SK-N-DZ (cell line): ENCODE measurements at places on chromosomes 16 and 17.
A peak's percentile ranks its signal among the peaks of the same experiment; 100 is the strongest.

DNA sequence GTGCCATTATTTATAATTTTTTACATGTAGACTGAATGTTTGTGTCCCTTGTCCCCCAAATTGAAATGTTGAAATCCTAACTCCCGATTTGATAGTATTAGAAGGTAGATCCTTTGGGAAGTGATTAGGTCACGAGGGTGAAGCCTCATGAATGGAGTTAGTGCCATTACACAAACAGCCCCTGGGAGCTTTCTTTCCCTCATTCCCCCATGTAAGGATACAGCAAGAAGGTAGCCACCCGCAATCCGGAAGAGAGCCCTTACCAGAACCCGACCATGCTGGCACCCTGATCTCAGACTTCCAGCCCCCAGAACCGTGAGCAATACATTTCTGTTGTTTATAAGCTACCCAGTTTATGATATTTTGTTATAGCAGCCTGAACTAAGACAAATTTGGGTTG is 143.2 kb downstream of the NPIPB5 start:
- no peak for DNase-seq

DNA sequence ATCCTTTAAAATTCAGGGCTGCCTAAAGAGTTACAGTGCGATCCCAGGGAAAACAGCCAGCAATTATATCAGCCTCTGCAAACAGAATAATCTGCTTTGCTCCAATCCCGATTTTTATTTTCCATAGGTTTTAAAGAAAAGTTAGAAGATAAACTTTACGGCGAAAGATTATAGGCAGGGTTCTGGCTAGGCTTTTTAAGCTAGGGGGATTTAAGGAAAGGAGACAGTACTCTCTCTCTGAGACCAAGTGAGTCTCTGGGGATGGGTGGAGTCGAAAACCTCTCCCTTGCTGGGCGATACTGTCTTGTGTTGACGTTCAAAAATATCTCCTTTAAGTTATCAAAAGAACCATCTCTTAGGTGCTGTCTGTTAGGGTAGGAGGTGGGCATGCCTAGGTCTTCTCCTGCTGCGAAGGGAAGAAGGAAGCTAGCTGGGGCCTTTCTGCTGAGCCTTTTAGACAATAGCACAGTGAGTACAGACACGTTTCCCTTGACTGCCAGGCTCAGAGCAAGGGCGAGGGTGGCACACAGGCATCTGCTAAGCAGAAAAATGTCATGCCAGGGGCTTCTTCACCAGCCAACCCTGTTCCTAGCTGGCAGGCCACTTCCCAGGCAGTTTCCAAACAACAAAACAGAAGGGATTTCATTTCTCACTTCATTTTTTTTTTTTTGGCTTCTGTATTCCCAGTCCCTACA is 167.9 kb upstream of the MAF start:
- no peak for DNase-seq

GRCh38 chr16:31134091-31134571 is 1.4 kb downstream of the PRSS8 start:
- DNase-seq, result no peak

DNA sequence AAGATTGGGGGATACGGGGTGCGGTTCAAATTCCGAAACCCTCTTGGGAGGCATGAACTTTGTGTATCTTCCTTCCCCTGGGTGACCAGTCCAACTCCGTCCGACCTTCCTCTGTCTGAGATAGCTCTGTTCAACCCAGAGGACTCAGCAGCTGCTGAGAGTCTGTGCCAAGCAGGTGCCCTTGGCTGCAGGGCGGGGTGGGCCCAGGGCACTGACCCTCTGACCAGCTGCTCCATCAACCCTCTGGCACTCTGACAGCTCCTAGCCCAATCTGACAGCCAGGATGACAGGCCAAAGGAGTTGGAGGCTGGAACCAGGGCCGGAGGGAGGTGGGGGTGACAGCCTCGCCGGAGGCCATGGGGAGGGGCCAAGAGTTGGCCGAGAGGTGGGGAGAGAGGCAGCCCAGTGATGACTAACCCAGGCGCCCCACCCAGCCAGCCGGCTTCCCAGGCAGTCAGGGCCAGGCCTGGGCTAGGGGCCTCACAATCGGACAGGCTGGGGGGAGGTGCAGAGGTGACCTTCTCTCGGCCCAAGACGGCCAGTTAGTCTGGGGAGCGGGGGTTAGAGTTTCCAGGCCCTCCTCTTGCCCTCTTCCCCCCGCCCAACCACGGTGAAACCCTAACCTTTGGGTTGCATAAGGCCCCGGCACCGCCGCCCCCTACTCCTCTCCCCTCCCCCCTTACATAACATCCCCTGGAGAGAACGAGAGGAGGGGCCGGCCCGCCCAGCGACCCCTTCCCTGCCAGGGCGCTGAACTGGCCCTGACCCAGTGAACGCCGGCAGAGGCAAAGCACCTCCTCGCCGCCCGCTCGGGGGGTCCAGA is 5.0 kb upstream of the TLCD2 start:
- DNase-seq, result no peak

GRCh38 chr16:72620348-72620747 is 427.6 kb downstream of the ZFHX3 start:
- DNase-seq, result peak; percentile 35

DNA sequence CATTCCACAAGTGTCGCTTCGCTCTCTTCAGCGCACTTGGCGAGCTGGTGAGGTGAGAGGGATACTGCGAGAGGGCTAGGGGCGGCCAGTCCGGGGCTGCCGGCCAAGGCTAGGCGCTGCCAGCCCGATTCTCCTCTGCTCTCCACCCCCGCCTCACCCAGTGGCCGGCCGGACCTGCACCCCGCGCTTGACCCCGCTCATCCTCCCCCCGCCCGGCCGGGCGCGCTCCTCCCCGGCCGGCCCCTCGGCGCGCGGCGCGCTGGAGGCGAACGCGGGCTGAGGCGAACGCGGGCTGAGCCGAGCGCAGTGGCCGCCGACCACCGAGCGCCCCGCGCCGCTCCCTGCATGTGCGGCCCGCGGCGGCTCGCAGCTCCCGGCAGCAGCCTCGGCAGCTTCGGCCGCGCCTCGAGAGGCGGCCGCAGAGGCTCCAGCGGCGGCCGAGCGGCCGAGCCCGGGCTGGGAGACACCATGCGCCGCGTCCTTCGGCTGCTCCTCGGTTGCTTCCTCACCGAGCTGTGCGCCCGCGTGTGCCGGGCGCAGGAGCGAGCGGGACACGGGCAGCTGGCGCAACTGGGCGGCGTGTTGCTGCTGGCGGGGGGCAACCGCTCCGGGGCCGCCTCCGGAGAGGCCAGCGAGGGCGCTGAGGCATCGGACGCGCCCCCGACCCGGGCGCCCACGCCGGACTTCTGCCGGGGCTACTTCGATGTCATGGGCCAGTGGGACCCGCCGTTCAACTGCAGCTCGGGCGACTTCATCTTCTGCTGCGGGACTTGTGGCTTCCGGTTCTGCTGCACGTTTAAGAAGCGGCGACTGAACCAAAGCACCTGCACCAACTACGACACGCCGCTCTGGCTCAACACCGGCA is at the start of gene SHISA9:
Gene SHISA9, plus strand, starts transcription at position 2 of the 865 bp plus-strand sequence.
- no peak for DNase-seq

DNA sequence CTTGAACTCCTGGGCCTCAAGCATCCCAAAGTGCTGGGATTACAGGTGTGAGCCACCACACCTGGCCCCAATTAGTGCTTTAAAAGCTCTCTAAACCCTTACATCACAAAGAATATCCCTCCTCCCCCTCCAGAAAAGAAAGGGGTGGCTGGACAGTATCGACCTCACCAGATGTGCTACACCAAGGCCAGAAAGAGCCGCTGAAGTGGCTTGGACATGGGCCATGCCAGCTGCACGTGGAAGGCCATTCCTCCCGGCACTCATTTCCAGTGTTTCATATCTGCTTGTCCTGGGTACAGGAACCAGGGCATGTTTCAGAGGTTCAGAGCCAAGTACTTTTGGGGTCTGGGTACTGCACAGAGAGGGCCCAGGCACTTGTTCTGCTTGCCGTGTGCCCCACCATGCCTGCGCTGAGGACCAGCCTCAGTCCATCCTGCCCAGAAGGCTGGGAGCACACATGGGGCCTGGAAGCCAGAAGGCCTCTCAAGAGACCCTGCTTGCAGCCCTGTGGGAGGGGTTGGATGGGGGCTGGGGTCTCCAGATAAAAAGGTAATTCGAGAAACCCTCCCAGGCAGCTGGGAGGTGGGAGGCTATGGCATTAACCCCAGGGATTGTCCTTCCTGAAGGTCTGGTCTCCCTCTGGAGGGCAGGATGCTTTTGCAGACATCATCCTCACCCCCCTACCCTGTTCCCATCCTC is 3.5 kb upstream of the SRRM2 start:
- no peak for DNase-seq

GRCh38 chr17:56317351-56318208 is 164.3 kb downstream of the ANKFN1 start:
- DNase-seq, result no peak

- no peak for DNase-seq
Measured at GRCh38 chr16:67029254-67030096, 526 bp downstream of the CBFB start.

GRCh38 chr17:79372470-79373238 is 238.2 kb downstream of the RBFOX3 start:
- no peak for DNase-seq

- DNase-seq, result no peak
Measured at GRCh38 chr16:2237102-2237482, 848 bp downstream of the DNASE1L2 start.

GRCh38 chr16:1119766-1120576 is 23.9 kb upstream of the C1QTNF8 start:
- DNase-seq, result no peak

- DNase-seq, result peak; percentile 33
Measured at GRCh38 chr17:79658811-79659207, 48.0 kb upstream of the RBFOX3 start.

DNA sequence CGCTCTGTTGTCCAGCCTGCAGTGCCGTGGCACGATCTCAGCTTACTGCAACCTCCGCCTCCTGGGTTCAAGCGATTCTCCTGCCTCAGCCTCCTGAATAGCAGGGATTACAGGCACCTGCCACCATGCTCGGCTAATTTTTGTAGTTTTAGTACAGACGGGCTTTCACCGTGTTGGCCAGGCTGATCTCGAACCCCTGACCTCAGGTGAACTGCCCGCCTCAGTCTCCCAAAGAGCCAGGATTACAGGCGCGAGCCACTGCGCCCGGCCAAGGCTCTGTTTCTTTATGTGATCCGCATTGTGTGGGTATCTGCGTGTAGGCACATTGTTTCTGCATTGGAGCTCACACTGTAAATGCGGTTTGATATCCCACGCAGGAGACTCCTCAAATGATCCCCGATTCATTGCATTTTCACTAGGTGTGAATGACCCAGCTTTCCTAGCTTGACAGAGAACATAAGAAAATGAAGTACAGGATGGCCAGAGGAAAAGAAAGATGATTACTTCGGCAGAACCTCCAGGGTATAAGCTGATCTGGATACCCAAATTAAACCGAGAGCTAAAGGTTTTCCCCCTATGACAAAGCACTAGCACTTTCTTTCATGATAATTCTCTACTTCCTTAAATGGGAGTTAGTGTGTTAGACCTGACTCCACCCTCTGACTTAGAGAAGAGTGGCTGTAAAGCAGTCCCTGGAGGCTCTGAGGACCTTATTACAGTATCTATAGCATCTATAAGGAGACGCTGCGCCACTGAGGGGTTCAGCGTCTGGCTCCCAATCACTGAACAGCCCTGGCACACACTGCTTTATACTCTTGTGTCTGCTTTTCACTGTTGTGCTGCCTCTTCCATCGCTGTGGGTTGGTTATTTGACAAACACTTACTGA is 17.3 kb downstream of the COTL1 start:
- DNase-seq, result no peak

- DNase-seq, result no peak
Measured at GRCh38 chr17:30506481-30506880, 29.3 kb downstream of the GOSR1 start.

DNA sequence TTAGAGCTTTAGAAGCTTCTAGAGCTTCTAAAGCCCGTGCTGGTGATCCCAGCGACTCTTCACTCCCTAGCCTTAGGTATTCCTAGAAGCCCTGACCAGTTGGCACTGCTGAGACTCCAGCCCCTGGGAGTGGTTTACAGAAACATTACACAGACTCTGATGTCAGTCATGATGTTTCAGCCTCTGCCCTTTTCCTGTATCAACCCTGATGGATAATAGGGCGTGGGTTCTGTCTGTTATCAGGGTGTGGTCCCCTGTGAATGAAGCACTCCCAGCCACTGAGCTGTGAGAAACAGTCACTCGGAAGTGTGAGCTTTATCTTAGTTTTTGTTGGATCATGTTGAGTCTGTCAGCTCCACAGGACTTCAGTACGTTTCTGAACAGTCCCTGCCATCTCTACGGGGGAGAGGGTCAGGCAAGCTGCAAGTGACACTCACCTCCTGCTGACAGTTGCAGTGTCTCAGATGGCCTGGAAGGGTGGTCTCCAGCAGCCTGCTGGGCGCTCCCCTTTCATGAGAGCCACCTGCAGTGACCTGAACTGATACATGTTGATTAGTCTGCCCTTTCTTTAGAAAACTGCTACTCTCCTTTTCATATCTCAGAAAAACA is 12.8 kb downstream of the GOSR2 start:
- no peak for DNase-seq

DNA sequence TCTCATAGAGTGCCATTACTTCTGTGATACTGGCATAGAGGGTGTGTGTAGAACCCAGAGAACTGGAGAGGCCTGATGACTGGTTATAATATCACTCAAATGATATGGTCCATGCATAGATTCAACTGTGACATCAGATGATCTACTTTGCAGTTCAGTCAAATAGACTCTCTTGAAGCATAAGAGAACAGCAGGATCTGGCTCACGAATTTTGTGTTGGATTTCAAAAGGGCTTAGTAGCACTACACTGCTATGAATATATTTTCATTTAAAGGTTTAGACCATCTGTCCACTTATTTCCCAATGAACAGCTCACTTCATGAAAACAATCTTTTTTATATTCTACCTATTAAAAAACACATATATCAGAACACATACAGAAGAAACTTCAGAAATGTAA is 119.7 kb downstream of the KIF2B start:
- no peak for DNase-seq

DNA sequence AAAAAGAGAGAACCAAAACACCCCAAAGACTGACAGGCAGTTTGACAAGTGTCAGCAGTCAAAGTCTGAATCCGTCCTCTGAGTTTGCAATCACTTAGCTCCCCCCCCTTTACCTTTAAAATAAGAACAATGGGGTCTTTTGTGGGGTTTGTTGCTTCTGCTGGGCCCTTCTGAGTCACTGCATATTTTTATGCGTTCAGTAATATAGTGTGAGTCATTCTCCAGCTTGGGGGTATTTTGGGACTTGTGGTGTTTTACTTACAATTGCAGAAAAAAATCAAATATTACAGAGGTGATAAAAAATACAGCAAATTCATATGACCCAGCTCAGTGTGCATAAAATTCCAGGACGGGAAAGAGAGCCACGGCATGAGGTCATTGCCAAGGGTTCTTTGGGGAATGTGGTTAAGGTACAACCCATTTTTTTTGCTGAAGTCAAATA is 120.1 kb downstream of the CYLD start:
- DNase-seq, result no peak

DNA sequence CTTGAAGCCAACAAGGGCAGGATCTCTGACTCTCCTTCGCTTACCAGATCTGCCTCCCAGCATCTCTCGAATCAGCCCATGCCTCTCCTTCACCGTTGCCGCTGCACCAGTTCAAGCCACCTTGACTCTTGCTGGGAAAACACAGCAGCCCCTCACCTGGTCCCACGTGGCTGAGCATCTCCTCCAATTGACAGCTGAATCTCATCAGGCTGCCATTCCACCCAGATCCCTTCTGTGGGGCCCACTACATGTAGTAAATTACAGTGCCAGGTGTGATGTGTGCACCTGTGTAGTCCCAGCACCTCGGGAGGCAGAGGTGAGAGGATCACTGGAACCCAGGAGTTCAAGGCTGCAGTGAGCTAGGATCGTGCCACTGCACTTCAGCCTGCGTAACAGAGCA is 37.8 kb upstream of the C16orf78 start:
- DNase-seq, result no peak
